Astrocyte of the spinal cord (primary cell): ENCODE measurements at places on chromosomes 11 and 22.

GRCh38 chr11:20672575-20672974, 3.2 kb downstream of the NELL1 start:
- no peak for DNase-seq

DNA sequence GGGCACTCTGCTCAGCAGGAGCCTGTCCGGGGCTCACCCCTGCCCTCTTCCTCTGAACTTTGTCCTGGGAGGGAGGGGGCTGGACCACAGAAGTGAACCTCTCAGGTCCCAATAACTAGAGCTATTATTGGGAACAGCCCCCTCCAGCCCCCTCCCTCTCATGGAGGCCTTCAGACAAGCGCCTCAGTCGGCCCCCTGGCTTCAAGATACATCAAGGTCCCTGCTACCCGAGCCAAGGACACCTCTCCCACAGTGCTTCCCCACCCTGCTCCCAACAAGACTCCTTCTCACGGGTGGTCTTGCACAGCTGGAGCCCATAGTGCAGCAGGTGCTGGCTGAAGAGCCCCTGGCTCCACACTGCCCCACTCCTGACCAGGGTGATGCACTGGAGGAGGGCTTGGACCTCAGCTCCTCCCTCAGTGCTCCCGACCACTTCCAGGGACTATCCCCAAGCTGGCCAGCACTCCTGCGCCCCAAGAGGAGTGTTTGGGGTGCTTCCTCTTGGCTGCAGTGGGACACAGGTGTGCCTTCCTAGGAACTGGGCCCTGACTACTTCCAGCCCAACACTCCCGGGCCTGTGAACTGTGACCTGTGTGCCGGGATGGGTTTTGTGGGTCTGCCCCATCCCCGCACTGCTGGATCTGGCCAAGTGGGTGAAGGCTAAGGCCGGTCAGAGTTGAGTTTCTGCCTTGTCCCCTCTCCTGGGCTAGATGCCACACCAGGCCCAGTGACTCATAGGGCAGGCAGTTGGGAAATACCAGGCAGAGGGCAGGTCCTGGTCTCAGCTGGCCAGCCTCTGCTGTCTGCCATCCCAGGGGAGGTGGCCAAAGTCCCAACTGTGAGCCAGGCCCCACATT, 2.2 kb downstream of the PNPLA2 start:
- DNase-seq: no peak

DNA sequence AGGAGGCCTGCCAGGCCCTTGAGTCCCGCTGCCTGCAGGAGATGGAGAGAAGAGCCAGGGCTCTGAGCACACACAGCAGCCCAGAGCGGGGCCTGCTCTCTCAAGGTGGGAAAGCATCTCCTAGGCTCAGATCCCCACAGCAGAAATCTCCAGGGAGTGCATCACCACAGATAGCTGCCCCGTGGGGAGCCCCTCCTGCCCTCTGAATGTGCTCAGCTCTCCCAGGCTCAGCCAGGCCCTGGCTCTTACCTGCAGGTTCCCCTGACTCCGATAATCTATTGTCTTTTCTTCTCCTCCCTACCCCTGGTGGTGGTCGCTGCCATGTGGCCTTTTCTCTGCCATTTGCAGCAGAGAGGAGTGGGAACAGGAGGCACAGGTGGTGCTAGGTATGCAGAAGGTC, 49.9 kb downstream of the BTG4 start:
- no peak for DNase-seq

DNA sequence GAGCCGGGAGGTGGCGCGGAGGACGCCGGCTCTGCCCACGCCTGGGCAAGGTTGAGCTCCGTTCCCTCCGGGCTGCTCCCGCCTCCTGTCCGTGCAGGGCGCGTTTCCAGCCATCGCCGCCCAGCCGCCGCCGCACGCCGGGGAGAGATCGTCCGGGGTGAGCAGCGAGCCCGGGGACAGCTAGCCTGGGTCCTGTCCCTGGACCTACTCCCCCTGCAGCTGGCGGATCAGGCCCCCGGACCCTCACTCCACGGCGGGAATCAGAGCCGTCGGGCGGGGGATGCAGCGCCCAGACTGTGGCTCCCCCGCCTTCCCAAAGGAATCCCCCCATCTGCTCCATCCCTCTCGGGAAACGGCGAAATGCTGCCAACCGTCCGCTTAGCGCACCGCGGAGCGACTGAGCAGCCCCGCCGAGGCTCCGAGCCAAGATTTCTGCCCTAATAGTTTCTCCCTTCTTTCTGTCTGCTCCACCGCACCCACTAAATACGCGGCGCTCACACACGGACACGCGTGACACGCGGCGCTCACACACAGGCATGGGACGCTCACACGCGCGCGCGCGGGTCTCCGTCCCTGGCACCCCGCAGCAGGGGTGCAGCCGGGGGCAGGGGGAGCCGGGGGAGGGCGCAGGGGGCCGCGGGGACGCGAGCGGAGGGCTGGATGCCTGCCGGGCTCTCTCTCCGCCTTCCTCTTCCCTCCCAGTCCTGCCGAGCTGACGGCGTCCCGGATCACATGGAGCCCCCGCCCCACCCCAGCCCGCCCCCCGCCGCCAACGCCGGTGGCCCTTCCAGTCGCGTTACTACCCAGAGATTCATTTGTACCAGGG, at the start of gene KCNJ5:
Gene KCNJ5 (plus strand): TSS at position 814 of the 826 bp plus-strand sequence. CDS start 19,918 bp downstream, outside the sequence.
- no peak for DNase-seq

DNA sequence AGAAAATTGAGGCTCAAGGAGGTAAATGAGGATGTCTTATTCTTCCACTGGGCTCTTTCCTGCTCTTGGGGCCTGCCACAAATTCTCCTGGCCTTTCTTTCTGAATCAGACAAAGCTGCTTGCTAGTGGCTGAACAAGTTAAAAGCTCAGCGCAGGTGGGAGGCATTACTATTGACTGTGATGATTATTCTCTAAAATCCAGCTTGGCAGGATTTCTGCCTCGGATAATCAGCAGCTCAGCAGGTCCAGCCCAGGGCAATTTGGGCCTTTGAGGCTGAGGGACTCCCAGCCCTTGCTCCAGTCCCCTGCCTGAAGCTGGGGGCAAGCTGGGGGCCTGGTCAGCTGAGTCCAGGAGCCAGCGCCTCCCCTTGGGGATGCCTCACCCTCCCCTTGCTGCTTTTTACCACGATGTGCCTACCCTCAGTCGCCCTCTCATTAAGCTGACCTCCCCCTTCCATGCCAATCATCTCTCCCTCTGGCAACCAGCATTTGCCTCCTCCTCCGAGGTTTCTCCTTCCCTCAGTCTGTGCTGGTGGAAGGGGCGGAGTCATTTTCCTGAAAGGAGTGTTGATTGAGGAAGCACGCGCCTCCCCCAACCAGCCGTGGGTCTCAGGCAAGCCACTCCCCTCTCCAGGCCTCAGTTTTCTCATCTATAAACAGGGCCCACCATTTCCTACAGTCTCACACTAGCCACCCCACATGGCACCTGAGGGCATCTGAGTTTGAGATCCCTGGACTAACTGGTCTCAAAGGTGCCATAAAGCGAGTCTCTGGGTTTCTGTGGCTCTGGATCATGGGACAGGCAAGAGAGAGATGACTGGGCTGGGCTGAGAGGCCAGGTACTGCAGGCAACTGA, 60.6 kb upstream of the PRDM11 start:
- no peak for DNase-seq

- peak; percentile 54 for DNase-seq
Observed at GRCh38 chr11:104338186-104338585, 174.2 kb upstream of the PDGFD start.

- peak; percentile 46 for DNase-seq
Observed at GRCh38 chr11:44244639-44245310, 65.2 kb downstream of the ALX4 start.

DNA sequence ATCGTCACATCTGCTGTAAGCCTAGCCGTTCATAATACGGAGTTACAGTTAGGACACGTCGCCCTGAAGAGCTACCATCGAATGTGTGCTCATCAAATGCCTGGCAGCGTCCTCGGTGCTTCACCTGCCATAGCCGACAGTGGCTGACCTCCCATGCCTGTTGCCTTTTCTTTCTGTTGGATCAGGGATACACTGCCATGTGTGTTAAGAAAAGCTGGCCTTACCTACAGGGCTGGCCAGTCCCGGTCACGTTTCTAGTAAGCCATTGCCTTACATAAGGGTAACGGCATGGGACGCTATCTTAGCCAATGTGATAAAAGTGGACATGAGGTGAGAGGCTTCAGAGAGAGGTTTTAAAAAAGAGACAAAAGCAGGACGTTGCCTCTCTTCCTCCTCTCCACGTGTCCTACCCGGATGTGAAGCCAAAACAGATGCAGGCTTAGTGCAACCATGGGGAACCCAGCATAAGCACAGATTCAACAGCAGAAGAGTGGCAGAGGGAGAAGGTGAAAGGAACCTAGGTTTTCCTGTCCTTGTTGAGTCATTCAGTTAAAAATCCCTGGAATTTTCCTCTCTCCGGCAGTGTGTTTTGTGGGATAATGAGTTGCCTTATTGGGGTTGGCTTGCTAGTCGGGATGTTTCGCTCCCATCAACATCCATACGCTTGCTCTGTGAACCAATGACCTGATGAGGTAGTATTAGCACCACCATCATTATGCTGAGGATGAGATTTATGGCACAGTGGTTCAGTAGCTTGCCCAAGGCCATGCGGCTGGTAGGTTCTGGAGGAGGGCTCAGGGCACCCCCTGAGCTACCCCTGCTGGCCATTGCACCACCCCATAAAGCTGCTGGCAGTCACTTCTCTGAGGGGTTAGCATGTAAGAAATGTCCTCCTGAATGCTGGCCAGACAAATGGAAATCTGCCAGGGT, 67.4 kb upstream of the B3GAT1 start:
- no peak for DNase-seq

- DNase-seq: no peak
Observed at GRCh38 chr11:89433278-89433677, 57.9 kb downstream of the NOX4 start.

GRCh38 chr11:106959800-106960199, 58.5 kb downstream of the GUCY1A2 start:
- DNase-seq: peak; percentile 49
